Muscle of back (tissue), 13 donors: ENCODE measurements at places on chromosomes 5 and 9. TPM values are rescaled to one million over a fixed set of nuclear protein-coding genes. Genes with fewer than 3 reads are reported as not detected.
A peak's percentile ranks its signal among the peaks of the same experiment; 100 is the strongest.

DNA sequence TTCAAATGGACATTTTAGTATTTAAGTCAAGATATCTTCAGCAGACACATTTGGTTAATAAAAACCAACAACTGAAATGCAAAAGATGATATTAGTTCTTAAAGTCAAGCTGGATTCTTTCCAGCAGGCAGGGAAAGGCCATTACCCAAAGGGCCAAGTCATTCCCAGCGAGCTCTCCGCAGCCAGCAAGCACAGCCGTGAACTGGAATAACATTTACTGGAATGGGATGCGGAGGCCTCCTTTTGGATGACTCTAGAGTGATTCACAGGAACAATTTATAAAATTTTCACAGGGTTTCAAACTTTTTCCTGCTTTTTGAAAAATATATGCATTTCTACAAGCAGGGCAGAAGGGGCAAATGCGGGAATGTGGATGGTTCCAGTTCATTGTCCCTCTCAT, 76.6 kb upstream of the DAB2 start:
- DNase-seq, result peak; percentile 93

Gene TMEM250
- 24.3 TPM for polyA plus RNA-seq

Gene FAM200C
- 9.2 TPM for polyA plus RNA-seq

DNA sequence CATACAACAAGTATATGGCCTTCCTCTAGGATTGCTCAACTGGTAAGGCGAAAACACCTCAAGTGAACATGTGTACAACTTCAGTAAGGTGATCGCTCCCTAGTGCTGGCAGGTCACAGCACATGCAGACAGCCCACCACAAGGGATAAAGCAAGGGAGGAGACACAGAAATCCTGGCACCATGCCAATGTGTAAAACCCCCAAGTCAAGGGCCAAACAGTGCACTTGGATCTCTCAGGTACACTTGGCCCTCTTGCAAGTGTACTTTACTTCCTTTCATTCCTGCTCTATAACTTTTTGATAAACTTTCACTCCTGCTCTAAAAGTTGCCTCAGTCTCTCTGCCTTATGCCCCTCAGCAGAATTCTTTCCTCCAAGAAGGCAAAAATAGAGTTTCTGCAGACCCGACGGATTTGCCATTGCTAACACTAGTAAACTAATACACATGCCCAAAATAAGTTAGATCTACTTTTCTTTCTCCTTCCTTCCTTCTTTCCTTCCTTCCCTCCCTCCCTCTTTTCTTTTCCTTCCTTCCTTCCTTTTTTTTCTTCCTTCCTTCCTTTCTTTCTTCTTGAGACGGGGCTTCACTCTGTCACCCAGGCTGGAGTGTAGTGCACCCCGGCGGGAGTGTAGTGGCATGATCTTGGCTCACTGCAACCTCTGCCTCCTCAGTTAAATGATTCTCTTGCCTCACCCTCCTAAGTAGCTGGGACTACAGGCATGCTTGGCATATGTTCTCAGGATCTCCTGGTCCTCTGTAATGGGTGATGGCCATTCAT, 6.8 kb upstream of the LNPEP start:
- DNase-seq, result no peak

DNA sequence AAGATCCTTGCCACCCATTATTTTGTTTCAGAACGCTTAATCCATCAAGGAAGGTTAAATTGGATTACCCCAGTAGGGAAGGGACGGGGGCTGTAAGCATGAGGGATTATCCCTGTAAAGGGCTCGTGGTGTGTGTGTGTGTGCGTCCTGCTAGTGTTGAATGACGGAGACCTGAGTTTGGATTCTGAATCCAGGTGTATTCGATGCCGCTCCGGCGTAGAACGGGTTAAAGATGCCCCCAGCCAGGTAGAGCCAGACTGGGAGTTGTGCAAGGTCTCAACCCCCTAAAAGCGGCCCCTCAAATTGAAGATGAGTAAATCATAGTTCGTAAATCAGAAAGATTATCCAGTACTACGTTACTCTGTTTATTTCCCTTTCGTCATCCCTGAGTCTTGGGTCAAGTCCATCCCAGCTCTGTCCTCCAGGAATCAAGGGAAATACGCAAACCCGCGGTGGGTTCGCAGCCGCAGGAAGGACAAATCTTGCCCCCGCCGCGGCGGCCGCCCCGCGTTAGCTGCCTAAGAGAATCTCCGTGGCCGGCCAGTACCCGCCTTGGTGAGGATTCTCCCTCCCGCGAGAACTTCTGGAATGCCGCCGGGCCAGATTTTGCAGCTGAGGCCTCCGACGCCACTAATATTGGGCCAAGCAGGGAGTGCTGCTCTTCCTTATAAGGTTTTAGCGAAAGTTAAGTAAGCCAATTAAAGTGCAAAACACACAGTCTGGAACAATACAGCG, 586 bp upstream of the MTAP start:
- DNase-seq, result peak; percentile 94

Gene QRFP
- polyA plus RNA-seq, result 0.46 TPM

Gene DMRT3
- 0.42 TPM for polyA plus RNA-seq

DNA sequence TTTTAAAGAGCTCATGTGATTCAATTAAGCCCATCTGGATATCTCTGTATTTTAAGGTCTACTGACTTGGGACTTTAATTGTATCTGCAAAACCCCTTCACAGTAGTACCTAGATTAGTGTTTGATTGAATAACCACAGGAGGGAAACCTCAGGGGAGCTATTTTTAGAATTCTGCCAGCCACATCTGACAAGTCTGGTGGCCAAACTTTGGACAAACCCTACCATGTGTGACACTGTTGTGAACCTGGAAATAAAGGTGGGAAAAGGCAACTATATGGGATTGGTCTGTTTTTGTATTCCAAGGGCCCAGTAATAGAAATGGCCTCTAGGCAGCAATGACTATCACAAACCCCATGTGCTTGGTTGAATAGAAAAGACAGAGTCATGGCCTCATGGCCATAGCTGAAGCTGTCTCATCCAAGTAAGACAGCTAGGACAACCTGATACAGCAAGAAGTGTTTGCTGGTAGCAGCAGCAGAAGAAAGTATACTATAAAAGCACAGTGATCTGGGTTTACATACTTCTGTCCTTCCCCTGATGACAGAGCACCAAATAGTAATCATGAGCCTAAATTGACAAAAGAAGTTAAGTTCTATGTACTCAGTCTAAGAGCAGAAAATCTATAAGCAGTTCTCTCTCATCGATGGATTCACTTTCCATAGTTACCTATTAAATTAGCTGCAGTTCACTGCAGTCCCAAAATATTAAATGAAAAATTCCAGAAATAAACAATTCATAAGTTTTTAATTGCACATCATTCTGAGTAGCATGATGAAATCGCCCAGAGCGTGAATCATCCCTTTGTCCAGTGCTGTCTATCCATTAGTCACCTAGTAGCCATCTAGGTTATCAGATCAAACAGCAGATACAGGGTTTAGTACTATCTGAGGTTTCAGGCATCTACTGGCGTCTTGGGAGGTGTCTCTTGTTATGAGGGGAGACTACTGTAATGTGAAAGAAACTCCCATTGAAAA, 189.8 kb downstream of the ARHGAP26 start:
- no peak for DNase-seq

GRCh38 chr9:87596862-87597261, 99.2 kb downstream of the DAPK1 start:
- peak; percentile 56 for DNase-seq

DNA sequence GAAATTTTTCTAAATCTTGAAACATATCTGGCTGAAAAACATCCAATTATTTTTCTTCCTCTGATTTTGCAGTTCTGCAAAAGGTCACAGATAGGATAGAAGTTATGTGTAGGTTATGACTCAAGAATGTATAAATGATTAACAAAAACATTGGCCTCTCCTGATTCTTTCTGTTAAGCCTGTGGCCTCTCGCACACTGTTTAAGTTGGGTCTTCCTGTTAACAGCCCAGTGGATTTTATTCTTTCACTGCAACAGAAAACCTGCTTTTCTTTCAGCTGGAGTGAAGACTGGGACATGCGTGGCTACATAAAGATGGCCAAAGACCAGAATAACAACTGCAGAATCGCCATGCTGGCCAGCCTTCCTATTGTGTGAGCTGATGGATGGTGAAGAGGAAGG, 17.1 kb upstream of the SPATA31E1 start:
- no peak for DNase-seq

DNA sequence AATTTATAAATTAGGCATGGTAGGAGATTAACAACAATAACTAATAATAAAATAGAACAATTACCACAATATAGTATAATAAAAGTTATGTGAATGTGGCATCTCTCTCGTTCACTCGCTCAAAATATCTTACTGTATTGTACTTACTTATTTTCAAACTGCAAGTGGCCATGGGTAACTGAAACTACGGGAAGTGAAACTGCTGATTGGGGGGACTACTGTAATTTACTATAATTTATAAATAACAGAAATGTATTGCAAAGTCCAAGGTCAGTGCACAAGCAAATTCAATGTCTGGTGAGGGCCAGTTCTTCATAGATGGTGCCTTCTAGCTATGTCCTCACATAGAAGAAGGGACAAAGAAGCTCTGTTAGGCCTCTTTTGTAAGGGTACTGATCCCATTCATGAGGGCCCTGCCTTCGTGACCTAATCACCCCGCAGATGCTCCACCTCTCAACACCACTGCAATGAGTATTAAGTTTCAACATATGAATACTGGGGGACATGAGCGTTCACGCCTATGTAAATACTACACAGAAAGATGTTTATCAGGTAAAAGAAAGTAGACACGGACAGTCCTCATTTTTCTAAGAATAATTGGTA, 39.0 kb downstream of the KCNIP1 start:
- DNase-seq, result no peak

DNA sequence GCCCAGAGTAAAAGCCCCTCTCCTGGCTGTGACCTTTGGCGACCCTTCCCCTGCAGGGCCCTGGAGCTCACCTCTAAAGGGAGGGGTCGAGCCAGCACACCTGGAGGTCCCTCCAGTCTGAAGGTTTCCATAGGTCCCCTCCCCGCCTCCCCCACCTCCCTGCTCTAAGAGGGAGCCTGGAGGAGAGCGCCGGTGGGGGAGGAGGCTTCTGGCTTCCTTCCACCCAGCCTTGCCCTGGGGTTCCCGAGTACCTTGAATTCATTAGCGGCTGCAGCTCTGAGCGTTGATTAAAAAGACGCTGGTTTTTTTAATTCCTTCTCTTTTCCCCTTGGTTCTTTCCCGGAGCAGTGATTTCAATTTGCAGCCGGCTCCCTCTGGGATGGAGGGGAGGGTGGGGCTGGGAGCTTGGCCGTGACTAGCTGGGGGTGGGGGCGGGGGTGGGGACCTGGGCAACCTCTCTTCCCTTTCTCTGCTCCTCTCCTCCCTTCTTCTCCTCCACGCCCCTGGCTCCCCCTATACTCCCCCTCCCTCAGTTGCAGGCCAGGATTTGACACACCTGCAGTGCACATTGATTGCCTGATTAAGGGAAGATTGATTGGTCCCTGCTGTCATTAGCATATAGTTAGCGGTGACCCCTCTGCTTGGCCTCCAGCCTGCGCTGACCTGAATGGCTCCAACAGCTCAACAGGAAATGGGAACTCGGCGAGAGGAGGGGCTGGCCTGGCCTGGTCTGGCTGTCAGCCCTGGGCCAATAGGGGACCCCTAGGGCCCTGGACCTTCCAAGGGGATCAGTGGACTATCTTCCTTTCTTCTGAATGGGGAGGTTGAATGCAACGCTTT, 67.5 kb upstream of the RAPGEF1 start:
- DNase-seq, result no peak

GRCh38 chr9:14888272-14888671, 22.0 kb downstream of the FREM1 start:
- DNase-seq, result no peak

DNA sequence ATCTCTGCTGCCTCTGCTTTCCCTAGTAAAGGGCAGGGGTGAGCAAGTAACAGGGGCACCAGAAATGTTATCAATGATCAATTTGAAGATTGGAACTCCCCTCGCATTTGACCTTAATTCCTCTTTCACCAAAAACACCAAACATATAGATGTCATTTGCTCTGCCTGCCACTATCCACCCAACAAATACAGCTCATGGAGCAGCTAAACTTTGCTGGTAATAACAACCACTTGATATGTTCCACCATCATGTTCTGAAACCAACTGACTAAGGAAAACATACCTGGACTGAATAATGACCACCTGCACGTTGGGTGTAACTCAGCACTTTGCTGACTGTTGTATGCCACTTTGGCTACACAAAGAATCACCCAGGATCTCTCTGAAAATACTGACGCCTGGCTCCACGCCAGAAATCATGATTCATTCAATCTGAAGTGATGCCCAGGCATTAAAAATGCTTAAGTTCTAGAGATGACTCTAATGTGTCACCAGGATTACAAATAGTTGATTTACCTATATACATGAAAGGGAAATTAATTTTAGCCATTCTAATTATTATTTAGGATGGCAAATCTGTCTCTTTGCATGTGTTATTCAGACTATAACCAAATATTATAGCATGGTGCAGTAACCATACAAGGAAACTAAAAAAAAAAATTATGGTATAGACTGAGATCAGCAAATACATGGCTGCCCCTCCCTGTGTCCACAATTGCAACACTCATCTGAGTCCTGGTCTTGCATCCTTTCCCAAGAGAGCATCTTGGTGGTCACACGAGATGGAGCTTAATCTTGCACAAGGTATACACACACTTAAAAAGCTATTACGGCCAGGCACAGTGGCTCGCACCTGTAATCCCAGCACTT, 43.1 kb upstream of the TTC39B start:
- no peak for DNase-seq

Gene RELL2
- polyA plus RNA-seq, result 0.23 TPM

DNA sequence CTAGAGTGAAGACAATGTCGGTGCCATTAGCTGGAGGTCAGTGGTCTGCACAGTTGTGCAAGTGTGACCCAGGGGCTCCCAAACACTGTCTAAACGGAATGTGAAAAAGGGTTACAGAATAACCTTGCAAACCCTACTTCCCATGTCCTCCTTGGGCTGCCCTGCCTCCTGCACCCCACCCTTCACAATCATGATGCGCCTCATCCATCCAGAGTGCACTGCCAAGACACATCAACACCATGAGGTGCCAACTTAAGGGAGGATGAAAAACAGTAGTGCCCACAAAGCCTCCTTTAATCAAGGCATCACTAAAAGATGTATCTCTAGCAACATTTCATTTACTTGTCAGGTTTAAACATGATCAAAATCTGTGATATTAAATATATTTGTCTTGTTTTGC, 87.1 kb downstream of the SETX start:
- DNase-seq, result no peak

Gene ECSCR
- 29.4 TPM for polyA plus RNA-seq

DNA sequence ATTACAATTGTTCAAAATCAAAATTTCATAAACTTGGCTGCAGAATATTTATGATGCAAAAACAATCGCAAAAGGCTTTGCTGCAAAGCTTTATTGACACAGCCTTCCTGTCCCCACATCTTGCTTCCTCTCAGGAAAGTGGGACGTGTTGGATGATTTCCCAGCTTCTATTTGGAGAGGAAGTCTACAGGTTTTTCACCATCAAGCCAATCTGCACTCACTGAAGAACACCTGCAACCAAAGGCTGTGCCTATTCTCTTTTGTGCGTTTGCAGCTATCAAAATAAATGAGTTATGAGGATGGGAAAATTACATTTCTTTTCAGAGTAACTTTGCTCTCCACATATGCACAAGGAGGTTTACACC, 214.4 kb downstream of the PLK2 start:
- peak; percentile 34 for DNase-seq

Gene ROR2
- polyA plus RNA-seq, result 3.3 TPM

DNA sequence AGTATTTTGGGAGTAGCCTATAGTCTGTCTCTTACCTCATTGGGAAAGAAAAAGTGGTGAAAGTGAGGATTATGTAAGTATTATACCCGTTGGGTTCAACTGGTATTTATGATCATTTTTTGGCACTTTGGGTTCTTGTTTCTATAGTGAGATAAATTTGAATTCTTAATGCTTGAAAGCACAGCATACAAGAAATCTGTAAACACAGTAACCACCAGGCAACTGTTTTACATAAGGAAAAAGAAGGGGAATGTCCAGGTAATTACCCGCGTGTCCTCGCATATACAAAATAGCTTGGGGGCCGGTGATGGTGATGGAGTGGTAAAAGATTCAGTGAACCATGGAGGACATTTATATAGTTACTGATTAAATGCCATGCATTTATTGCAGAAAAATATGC, 60.5 kb downstream of the BASP1 start:
- no peak for DNase-seq
